ENCODE measurements at places on chromosomes 6 and 20. TPM values are rescaled to one million over a fixed set of nuclear protein-coding genes. Genes with fewer than 3 reads are reported as not detected.

- H3K27me3 ChIP-seq, result peaks cover 37% of the 10 kb centered on the region
- H3K27ac ChIP-seq, result no peak overlapping the region
- DNase-seq, result no peak
- no peak overlapping the region for H3K4me3 ChIP-seq
- H3K4me1 ChIP-seq, result no peaks in the 10 kb centered on the region
Observed at GRCh38 chr6:30149858-30150550, 11.0 kb downstream of the TRIM10 start.

The NKX2-2 gene
- total RNA-seq, result not detected

- H3K36me3 ChIP-seq, result no peaks in the 10 kb centered on the region
- H3K27me3 ChIP-seq, result peaks cover 4% of the 10 kb centered on the region
- no peaks in the 10 kb centered on the region for H3K4me1 ChIP-seq
Observed at GRCh38 chr20:12086359-12086758, 168.7 kb downstream of the BTBD3 start.

The OR2H1 gene
- not detected for total RNA-seq

The SLC17A2 gene
- total RNA-seq, result not detected
